Activated CD8-positive, alpha-beta T cell treated with anti-CD3 and anti-CD28 coated beads for 36 hours (primary cell): ENCODE measurements at places on chromosomes 2 and 18.

DNA sequence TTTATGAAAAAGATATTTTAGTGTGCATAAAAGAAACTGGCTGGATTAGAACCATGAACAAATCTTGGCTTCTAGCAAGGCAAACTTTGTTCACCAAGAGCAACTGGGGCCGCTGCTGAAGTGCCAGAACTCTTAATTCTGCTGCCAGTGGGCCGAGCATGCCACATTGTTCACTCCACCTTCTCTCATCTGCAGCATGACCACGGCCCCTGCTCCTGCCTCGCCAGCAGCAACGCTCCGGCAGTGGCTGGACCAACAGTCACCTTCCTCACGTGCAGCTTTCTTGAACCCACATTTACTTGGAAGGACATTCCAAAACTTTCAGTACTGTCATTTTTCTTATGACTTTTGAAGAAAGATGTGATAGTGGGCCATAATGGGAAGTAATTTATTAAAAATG, 213.8 kb downstream of the PIEZO2 start:
- no peak for DNase-seq

GRCh38 chr2:232632904-232633412, 446 bp upstream of the EFHD1 start:
- no peak for DNase-seq

- no peak for DNase-seq
These were observed 313.2 kb upstream of the HS6ST1 start for GRCh38 chr2:128631698-128632500.

DNA sequence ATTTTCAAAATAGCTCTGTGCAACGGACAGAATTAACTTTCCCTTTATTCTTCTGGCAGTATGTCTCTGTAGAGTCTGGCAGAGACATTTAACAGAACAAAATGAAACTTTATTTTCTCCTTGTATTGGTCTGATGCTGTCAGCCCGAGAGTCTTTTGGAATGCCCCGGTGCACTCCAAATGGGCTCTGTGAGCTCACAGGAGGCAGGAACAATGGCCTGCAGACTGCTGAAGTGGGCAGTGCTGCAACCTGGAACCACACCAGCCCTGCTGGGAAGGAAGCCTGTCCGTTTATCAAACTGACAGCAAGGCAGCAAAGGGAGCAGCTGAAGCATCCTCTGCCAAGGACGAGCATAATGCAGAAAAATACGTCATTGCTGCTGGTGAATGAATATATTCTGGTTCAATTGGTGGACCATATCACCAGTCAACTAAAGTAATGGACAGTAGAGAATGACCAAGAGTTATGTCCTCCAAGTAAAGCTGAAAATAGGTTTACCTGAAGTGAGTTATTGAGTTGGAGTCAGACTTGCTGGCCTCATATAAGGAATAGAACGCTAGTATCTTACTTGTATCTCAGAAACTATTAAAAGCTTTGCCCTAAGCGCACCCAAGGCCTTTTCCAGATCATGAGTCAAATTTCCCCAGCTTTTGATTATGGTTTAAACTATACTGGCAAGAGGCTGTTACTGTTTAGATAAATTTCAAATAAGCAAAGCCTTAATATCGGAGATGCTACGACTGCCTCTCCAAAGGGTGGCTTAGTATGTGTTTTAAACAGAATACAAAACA, 207.6 kb upstream of the TANK start:
- DNase-seq, result no peak

GRCh38 chr2:61504949-61505348, 33.2 kb downstream of the XPO1 start:
- no peak for DNase-seq

DNA sequence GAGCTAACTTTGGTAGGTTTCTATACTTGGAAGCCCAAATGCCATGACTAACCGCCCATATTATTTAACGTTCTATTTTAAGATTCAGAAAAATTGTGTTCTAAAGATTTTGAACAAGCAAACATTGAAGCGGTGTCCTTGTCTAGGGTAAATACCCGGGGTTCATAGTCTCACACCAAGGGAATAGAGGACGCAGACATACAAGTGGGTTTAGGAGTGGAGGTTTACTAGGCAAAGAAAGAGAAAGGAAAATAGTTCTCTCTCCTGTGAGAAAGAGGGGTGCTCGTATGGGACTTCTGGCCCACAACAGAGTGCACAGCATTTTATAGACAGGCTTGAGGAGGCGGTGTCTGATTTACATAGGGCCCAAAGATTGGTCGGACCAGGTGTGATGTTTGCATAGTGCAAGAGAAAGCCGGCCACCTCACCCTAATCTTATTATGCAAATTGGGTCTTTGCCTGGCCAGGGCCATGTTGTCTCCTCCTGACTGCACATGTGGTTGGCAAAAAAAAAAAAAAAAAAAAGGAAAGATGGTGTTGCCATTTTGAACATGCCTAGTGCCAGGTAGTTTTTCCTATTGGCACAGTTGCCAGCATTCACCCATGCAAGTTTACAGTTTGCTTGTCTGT, 1062.6 kb downstream of the LRP1B start:
- DNase-seq, result no peak

DNA sequence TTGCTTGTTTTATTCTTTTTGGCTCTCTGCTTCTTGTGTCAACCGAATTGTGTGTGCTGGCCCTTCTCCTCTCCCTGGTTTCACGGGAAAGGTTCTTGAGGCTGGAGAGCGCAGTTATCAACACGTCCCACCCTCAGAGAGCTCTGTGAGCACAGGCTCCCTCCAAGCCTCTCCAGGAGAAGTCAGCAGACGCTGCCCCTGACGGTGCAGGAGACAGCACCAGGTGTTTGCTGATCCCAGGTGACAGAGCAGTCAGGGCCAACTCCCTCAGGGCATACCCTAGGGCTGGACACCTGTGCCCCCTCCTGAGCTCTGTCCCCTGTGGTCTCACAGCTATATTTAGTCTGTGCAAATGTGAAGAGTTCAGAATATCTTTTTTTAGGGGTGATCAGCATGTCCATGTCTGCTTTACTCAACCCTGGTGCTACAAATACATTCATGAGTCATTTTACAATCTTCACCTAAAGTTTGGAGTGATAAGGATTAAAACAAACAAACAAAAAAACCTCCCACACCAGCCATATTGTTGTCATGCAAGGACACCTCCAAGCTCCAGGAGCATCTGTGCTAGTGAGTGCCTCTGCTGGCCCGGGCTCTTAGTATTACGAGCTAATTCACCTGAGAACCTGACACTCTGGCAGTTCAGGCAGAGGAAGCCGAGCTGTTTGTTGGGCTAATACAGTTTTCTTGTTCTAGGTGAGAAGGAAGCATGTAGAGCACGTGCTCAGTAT, 65.9 kb upstream of the TMEM200C start:
- no peak for DNase-seq

GRCh38 chr18:6576718-6577375, 152.7 kb upstream of the ARHGAP28 start:
- DNase-seq, result no peak

DNA sequence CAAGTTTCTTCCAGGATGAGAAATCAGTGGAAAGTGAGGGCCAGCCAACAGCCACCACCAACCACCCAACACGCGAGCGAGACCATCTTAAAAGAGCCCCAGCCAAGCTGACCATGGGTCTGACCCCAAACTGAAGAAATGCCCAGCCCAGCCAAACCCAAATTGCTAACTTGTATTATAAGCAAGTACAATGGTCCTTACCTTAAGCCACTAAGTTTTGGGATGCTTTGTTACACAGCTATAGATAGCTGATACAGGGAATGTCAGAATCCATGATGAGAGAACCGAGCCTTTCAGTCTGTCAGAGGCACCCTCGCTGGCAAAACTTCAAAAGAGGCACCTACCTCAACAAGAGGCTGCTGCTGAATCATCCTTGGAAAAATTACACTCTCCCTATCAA, 17.0 kb downstream of the STK39 start:
- DNase-seq, result no peak

DNA sequence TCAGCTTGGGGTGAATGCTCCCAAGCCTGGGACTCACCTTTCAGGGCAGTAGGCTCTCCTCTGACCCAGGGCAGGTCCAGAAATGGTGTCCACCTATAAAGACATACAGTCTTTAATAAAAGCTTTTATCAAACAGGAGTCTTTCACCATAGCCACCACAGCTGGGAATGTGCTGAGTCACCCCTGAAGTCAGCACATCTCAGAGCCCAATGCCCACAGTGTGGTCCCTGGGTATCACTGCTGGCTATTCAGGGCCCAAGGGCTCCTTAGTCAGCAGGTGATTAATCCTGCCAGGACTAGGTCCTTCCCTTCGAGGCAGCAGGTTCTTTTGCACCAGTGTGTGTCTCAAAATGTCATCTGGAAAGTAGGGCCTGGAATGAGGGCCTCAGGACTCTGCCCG, 181.9 kb downstream of the MEMO1 start:
- no peak for DNase-seq

DNA sequence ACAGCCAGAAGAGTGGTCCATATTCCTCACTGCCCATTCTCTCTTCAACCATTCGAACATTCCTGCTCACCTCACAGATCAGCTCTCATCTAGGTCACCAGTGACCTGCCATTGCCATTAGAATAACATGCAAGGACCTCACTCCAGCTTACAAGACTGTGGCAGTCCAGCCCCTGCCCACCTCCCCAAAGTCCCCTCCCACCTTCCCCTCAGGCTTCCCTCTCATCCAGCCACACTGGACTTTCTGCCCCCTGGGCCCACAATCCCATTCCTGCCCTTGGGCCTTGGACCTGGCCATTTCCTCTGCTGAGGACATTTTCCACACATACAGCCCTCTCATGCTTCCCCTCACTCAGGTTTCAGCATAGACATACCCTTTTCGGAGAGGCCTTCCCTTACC, 5.2 kb upstream of the TMEM177 start:
- no peak for DNase-seq

DNA sequence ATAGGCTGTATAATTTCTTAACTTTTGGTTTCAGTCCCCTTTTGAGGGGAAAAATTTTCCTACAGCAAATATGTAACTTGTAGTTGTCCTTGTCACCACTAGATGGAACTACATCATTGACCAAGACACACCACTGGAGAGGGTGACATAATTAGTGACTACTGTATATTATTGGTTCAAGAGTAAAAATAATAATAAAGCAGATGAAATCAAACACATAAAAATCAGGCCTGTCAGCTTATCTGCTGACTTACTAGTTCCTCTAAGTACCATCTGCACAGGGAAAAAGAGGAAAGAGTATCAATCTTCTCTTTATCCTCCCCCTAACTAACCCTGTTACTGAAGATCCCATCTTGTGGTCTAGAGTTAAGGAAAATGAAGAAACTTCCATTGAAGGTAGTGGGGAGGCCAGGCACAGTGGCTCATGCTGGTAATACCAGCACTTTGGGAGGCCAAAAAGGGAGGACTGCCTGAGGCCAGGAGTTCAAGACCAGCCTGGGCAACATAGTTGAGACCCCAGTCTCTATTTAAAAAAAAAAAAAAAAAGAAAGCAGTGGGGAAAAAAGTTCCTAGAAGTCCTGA, 29.6 kb upstream of the ENOSF1 start:
- DNase-seq, result no peak

GRCh38 chr2:95058989-95059641, 33.6 kb downstream of the MAL start:
- DNase-seq, result no peak

DNA sequence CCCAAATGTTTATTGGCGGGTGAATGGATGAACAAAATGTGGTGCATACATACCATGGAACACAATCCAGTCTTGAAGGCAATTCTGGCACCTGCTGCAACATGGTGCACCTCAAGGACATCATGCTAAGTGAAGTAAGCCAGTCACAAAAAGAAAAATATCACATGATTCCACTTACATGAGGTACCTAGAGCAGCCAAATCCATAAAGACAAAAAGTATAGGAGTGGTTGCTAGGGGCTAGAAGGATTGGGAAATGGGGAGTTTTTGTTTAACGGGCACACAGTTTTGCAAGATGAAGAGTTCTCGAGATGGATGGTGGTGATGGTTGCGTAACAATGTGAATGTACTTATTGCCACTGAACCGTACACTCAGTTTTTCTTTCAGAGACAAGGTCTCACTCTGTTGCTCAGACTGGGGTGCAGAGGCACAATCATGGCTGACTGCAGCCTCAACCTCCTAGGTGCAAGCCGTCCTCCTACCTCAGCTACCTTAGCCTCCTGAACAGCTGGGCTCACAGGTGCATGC, 90.9 kb upstream of the CERS6 start:
- DNase-seq, result no peak

DNA sequence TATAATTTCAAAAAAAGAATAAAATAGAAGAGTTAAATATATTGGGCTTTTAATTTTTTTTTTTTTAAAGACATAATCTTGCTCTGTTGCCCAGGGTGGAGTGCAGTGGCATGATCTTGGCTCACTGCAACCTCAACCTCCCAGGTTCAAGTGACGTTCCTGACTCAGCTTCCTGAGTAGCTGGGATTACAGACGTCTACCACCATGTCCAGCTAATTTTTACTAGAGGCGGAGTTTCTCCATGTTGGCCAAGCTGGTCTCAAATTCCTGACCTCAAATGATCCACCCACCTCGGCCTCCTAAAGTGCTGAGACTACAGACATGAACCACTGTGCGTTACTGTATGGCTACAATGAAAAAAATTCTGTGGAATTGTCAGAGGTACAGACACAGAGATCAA, 98.1 kb upstream of the RGPD4 start:
- no peak for DNase-seq

DNA sequence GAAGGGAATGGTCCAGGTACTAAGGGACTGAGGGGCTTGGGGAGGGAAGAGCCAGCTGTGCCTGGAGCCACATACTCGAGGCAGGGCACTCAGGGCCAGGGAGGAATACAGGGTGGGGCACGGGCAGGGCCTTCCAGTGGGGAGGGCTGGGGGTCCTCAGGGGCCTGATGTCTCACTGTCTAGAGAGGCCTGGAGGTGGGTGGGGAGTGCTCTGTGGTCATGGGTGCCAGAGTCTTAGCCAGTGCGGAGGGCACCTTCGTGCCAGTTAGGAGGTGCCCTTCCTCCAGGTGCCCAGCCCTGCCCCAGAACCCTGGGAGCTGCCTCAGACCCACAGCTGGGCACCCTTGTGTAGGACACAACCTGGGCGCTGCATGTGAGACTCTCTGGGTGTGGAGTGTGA, 81.2 kb downstream of the SMAD7 start:
- DNase-seq, result no peak

DNA sequence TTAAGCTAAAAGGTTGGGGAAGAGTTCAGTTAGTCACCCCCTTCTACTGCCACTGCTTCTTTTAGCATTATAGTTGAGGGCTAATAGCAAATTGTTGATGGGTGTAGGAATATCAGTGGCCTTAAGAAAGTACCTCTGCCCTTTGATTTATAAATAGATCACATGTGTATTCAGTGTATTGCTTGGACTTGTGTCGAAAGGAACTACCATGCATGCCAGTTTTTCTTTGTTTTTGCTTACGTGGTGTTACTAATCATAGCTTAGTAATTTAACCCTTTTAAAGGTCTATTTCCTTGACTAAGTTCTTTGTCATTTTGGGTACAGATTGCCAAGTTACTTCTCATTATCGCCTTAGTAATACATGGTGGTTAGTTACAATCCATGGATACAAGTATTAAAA, 85.6 kb downstream of the MIB1 start:
- DNase-seq, result no peak
